T-helper 2 cell treated with Interferon-gamma antibody and Interleukin-4, amounts not matched to agents 5 μg/mL and 100 μg/mL, for 36 hours (primary cell): ENCODE measurements at places on chromosomes 12 and 14.
A peak's percentile ranks its signal among the peaks of the same experiment; 100 is the strongest.

DNA sequence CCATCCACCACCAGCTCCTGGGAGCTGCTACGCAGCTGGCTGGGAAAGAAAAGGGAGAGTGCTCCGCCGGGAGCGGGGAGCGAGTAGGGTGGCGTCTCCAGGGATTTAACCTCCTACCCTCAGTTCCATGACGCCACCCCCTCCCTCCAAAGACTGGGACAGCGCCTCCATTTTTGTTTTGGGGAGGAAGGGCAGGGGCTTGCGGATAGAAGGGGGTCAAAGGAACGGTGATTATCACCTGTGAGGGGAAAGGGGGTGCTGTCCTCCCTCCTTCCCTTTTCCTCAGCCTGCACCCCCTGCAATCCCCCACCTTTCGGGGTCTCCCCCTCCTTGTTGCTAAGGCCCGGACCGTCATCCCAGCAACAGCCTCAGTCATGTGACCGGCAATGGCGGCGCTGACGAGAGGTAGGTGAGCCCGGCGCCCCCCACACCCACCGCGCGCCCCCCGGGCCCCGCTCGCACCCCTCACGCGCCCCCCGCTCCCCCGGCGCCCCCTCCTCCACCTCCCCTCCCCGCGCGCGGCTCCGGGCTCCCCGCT lies at the start of gene DTX3:
Gene DTX3 (plus strand): TSS at position 371 of the 538 bp plus-strand sequence. CDS start 1,694 bp downstream, outside the sequence.
- no peak for DNase-seq
- peak within 1 kb of the TSS; percentile 88 for H3K27ac ChIP-seq
- peak within 1 kb of the TSS; percentile 81 for H3K4me3 ChIP-seq

DNA sequence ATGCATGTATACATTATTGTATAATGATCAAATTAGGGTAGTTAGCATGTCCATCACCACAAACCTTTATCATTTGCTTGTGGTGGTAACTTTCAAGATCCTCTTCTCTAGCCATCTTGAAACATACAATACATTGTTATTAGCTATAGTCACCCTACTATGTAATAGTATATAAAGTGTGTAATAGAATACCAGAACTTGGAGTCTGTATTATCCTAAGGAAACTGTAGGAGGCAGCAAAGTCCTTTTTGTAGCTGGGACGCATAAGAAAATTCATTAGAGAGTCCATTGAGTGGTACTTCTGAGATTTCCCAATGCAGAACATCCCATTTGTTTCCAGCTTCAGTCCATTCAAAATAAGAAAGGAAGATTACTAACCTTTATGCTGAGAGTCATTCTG lies 325.9 kb upstream of the LRFN5 start:
- H3K27ac ChIP-seq, result no peak overlapping the region
- H3K4me3 ChIP-seq, result no peak overlapping the region
- no peaks in the 10 kb centered on the region for H3K4me1 ChIP-seq
- no peaks in the 10 kb centered on the region for H3K36me3 ChIP-seq
- DNase-seq, result no peak

- DNase-seq, result no peak
- H3K27ac ChIP-seq, result no peak overlapping the region
- H3K4me1 ChIP-seq, result peaks cover 1% of the 10 kb centered on the region
- H3K36me3 ChIP-seq, result no peaks in the 10 kb centered on the region
- H3K4me3 ChIP-seq, result no peak overlapping the region
Measured at GRCh38 chr12:44307506-44308168, 471.8 kb downstream of the TMEM117 start.

GRCh38 chr12:49864798-49865090 lies 21.8 kb upstream of the BCDIN3D start:
- H3K27me3 ChIP-seq, result peaks cover 5% of the 10 kb centered on the region
- no peaks in the 10 kb centered on the region for H3K4me1 ChIP-seq
- no peak for DNase-seq
- no peak overlapping the region for H3K4me3 ChIP-seq

DNA sequence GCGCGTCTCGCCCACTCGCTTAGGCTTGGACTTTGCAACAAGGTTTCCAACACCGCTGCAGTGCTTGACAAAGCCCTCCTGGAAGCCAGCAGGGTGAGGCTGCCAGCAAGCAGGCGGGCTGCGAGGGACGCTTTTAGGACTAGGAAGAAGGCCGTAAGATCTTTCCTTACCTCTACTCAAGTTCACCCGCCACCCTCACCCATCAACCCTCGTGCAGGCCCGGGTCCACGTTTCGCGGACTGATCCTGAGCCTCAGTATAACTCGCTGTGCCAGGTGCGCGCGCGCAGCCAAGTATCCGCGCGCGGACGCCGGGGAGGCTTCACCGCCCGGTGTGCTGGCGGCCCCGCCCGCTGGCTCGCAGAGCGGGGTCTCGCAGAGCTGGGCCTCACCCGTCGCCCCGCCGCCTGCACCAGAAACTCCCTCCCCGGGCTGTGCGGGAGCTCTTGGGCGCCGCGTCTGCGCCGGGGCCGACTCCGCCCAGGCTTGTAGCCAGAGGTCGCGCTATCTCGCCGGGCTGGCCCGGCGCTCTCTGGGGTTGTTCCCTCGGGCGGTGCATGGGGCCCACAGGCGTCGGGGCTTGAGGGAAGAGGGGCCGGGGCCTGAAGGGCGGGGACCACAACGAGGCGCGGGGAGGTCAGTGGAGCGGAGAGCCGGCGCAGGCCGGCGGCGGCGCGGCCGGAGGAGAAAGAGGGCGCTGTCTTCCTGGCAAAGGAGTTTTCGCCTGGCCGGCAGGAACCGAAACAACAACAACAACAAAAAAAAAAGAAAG lies 7.6 kb upstream of the SIX1 start:
- peak; percentile 40 for DNase-seq
- peaks cover 94% of the 10 kb centered on the region for H3K27me3 ChIP-seq
- peaks cover 12% of the 10 kb centered on the region for H3K36me3 ChIP-seq
- H3K4me1 ChIP-seq, result peaks cover 30% of the 10 kb centered on the region

DNA sequence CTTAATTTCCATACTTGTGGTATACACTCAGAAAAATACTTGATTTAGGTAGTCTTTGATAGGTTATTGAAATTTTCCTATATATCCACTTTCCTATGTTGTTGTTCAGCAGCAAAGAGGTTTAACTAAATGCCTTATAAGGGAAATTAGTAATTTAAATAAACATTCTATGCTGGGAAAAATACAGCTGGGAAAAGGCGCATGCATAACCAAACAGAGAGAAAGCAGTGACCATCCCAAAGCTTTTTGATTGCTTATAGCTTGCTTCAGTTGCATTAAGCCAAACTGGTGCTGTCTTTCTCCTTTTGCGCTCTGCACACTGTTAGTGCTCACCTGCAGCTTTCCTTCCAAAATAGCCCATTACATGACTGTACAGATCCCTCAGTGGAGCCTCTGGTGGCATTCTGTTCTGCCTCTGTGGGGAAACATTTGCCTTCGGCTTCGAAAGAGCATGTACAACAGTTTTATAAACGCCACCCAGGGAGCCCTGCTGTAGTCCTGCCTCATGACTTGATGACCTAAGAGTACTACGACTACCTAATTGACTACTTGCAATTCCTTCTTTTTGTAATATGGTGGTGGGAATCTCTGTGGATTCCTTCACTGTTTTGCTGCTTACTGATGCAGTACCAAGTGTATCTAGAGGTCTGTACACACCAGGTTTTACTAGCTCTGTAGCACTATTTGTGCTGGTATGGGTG lies 120.8 kb downstream of the RALGAPA1 start:
- H3K4me1 ChIP-seq, result peaks cover 21% of the 10 kb centered on the region
- H3K4me3 ChIP-seq, result no peak overlapping the region
- no peak overlapping the region for H3K27ac ChIP-seq
- H3K27me3 ChIP-seq, result no peaks in the 10 kb centered on the region
- DNase-seq, result no peak

DNA sequence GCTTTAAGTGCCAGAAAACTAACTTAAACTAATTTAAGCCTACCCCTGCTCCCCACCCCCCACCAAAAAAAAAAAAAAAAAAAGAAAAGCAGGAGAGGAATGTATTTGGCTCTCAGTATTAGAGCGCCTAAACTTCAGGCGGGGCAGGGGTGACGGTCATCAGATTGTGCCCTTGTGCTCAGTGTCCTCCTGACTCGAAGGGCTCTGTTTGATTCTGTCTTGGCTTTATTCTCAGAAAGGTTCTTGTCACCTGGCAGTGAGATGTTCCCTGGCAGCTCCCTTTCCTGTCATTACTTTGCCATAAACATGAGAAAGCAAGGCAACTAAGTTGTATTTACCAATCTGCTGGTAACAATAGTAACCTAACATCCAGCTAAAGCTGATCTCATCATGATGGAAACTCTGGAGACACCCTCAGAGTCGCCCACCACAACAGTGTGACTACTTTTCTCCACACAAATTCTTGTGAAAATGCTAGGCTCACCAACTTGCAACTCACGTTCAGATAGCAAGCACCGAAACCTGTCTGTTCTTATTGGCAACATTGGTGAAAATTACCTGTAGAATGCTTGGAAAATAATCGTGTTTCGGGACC lies 39.0 kb upstream of the WNK1 start:
- H3K4me3 ChIP-seq, result no peak overlapping the region
- peaks cover 21% of the 10 kb centered on the region for H3K4me1 ChIP-seq
- H3K27ac ChIP-seq, result no peak overlapping the region
- H3K27me3 ChIP-seq, result no peaks in the 10 kb centered on the region
- no peaks in the 10 kb centered on the region for H3K36me3 ChIP-seq
- DNase-seq, result peak; percentile 71

DNA sequence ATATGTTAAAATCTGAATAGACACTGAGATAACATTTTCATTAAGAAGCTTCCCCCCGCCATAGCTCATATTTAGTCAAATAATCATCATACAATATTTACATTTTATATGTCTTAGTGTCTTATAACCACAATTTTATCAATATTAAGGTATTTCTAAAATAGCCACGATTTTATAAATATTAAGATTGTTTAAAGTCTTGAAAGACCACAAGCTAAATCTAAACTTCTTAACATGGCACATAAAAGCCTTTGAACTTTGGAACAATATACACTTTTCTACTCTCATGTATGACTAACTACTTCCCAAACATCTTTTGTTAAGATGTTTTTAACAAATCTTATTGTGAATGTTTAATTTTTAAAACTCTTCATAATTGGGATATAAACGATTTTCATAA lies 6.5 kb downstream of the USP44 start:
- H3K4me1 ChIP-seq, result peaks cover 20% of the 10 kb centered on the region
- no peak overlapping the region for H3K4me3 ChIP-seq
- peaks cover 5% of the 10 kb centered on the region for H3K36me3 ChIP-seq
- H3K27me3 ChIP-seq, result peaks cover 23% of the 10 kb centered on the region
- DNase-seq, result no peak
- H3K27ac ChIP-seq, result no peak overlapping the region

GRCh38 chr12:120979862-120980696 lies 1.7 kb downstream of the HNF1A start:
- H3K27me3 ChIP-seq, result peaks cover 3% of the 10 kb centered on the region
- no peak for DNase-seq
- H3K4me3 ChIP-seq, result no peak overlapping the region
- H3K36me3 ChIP-seq, result no peaks in the 10 kb centered on the region

GRCh38 chr12:122839907-122840554 lies 4.8 kb downstream of the HIP1R start:
- peaks cover 17% of the 10 kb centered on the region for H3K4me1 ChIP-seq
- H3K27me3 ChIP-seq, result no peaks in the 10 kb centered on the region
- peaks cover 9% of the 10 kb centered on the region for H3K36me3 ChIP-seq
- no peak overlapping the region for H3K4me3 ChIP-seq

DNA sequence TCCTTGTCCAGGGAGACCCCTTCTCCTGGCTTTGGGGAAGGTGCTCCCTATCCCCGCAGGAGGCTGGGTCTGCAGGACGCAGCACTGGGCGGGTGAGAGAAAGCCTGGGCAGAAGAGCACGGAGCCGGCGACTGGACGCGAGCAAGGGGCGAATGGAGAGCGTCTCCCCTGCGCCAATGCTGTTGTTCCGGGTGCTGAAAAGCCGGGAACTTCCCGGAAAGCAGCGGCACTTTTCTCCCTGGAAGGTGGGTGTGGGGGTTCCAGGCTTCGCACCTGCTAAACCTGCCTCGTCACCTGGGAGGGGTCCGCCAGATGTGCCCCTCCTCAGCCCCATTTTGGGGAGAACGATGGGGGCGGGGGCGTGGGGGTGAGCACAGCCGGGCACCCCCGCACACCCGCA lies 417.1 kb upstream of the TMTC1 start:
- no peaks in the 10 kb centered on the region for H3K36me3 ChIP-seq
- no peak overlapping the region for H3K27ac ChIP-seq
- DNase-seq, result no peak
- H3K27me3 ChIP-seq, result peaks cover 8% of the 10 kb centered on the region
- no peaks in the 10 kb centered on the region for H3K4me1 ChIP-seq
- H3K4me3 ChIP-seq, result no peak overlapping the region

GRCh38 chr14:41642789-41643188 lies 36.1 kb downstream of the LRFN5 start:
- no peak for DNase-seq
- H3K4me3 ChIP-seq, result no peak overlapping the region
- H3K27me3 ChIP-seq, result no peaks in the 10 kb centered on the region
- no peak overlapping the region for H3K27ac ChIP-seq
- H3K36me3 ChIP-seq, result no peaks in the 10 kb centered on the region

DNA sequence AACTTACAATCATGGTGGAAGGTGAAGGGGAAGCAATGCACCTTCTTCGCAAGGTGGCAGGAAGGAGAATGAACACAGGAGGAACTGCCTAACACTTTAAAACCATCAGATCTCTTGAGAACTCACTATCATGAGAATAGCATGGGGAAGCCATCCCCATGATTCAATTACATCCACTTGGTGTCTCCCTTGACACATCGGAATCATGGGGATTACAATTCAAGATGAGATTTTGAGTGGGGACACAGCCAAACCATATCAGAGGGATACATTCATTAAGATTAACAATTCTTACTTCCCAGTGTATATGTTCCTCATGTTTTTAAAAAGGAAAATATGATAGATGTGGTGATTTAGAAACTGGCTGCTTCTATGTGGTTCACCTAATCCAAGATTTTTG lies 117.9 kb downstream of the PDE3A start:
- H3K27ac ChIP-seq, result no peak overlapping the region
- H3K36me3 ChIP-seq, result no peaks in the 10 kb centered on the region
- no peaks in the 10 kb centered on the region for H3K27me3 ChIP-seq
- no peak for DNase-seq
- no peak overlapping the region for H3K4me3 ChIP-seq

DNA sequence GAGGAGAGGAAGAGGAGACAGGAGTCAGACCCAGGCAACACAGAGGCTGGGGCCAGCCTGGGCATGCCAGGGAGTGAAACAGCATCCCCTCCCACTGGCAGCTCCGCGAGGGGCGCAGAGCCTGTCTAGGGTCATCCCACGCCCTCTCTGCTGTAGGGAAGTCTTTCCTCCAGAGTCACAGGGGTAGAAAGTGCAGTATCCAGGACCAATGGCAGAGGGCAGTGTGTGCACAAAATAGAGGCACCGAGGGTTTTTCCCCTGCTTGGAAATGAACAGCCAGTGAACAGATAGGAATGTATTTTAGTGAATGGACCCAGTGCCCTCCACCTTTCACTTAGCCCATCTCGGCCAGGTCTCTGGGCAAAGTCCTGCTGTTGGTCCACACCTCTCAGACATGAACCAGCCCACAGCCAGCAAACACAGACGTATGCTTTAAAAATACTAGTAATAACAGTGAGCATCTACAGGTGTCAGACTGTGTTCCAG lies 9.4 kb upstream of the KRT74 start:
- H3K4me1 ChIP-seq, result peaks cover 33% of the 10 kb centered on the region
- H3K27ac ChIP-seq, result no peak overlapping the region
- H3K4me3 ChIP-seq, result no peak overlapping the region
- H3K36me3 ChIP-seq, result no peaks in the 10 kb centered on the region
- DNase-seq, result peak; percentile 49
- peaks cover 7% of the 10 kb centered on the region for H3K27me3 ChIP-seq
